ENCODE measurements at places on chromosomes 2 and 18.

- no peak for DNase-seq
Measured at GRCh38 chr18:73784853-73785252, 362.8 kb downstream of the FBXO15 start.

DNA sequence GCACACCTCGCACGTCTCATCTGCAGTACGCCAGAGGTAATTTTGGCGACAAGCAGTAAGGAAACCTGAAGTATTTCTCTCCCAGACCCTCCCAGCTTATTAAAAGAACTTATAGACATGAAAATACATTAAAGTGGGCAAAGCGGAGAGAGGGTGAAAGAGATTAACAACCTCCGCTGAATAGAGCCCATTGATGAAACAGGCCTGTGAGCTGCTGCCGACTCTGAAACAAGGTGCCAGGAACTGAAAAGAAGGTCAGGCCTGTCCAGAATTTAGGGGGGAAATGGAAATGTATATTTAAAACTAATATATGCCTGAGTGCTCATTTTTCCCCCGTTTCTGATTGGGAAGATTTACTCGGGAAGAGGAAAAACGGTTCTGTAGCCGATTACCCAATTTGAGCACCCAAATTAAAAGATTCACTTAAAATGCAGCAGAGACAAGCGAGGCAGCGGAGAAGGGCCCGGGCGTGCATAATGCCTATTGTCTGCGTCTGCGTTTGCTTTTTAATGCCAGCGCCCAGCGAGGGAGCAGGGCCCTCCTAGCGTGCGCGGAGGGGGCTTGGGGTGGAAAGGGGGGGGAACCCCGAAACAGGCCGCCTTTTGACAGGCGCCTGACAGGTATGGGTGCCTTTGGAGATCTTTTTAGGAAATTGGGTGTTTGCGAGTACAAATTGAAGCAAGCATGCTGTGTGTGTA, 316.2 kb downstream of the GBX2 start:
- no peak for DNase-seq

- DNase-seq, result no peak
Measured at GRCh38 chr18:12028040-12028628, 46.8 kb downstream of the IMPA2 start.

DNA sequence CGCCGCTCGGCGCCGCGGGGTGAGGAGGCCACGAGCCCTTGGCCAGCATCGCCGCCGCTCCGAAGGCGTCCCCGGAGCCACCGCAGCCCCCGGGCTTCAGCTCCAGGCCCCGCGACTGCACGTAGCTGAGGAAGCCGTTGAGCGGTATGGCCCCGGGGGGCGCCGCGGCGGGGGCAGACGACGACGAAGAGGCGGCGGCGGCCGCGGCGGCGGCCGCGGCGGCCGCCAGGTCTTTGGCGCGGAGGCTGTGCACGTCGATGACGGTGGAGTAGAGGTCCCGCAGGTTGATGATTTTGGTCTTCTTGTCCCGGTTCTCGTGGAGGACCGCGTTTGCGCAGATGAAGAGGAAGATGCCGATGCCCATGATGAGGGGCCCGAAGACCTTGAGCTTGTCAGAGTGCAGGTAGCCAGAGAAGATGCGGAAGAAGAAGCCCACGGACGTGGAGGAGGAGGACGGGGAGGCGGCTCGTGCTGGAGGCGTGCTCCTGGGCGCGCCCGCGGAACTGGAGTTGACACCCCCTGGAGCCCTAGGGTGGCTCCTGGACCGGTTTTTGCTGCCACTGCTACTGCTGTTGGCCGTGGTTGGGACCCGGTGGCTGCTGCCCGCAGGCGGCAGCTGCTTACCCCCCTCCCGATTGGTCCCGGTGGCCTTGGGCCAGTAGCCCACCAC, 4.0 kb downstream of the TMEM200C start:
- DNase-seq, result no peak

GRCh38 chr2:239401881-239402233, 1.0 kb upstream of the HDAC4 start:
- DNase-seq, result no peak

DNA sequence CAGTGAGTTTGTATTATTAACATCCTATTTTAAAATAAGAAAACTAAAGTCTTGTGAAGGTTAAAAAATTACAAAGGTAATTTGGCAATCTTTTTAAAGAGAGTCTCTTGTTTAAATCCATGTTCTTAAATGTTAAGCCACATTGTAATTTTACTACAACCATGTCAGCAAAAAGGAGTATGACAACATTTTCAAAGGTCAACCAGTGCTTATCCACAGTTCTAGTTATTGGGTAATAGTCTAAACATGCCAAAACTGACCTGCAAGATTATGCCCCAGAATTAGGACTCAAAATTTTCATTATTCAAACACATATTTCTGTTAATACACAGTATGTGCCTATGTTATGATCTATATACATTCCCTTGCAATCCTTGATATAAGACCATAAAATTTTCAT, 1312.6 kb upstream of the CHAC2 start:
- DNase-seq, result no peak

DNA sequence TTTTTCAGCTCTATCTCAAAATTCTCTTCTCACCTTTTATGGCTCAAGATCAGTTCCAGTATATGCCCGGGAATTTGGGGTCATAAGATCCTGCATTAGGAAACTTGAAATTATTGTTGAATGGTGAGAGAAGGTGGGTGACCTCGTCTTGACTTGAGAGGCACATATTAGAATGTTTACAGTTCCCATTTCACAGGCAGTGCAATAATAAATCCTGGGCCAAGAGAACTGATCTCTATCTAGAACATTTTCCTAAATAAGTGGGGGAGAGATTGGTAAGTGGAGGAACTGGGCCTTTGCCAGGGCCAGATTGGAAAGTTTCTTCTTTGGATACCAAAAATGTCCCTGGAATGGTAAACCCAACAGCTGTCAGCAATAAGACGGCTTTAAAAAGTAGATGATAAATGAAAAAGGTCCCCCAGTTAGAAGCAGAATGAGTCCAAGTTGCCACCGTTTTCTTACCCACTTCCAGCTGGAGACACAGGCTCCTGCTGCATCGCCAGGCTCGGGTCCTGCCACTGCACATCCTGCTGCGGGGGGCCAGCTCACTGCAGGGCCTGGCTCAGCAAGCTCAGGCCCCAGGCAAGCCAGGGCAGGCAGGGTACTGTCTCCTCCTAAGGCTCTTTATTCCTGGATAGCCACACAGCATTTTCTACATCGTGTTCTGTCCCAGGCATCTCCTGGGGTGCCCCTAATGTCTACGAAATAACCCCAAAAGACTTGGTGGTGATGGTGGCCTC, 126.4 kb upstream of the EPAS1 start:
- DNase-seq, result no peak

- DNase-seq, result no peak
Measured at GRCh38 chr2:45728458-45728942, 77.0 kb downstream of the PRKCE start.

- DNase-seq, result no peak
Measured at GRCh38 chr2:26590980-26591618, 50.1 kb downstream of the CIB4 start.

DNA sequence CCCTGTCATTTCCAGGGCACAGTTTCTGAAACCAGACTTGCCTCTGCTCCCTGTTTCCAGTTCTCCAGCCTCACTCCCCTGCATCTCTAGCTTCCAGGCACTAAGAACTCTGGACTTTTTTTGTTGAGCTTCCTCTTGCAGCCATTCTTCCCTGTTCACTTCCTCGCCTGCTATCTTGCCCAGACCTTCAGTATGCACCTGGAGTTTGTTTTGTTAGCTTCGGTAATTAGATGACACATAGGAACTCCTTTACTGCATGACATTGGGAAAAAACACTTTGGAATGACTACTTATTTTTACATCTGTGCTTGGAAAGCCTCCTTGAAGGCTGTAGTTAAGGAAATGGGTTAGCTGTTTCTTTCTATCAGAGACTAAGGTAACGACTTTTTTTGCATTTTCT, 35.2 kb downstream of the OTOF start:
- no peak for DNase-seq

GRCh38 chr2:72413716-72414115, 266.1 kb upstream of the CYP26B1 start:
- no peak for DNase-seq

DNA sequence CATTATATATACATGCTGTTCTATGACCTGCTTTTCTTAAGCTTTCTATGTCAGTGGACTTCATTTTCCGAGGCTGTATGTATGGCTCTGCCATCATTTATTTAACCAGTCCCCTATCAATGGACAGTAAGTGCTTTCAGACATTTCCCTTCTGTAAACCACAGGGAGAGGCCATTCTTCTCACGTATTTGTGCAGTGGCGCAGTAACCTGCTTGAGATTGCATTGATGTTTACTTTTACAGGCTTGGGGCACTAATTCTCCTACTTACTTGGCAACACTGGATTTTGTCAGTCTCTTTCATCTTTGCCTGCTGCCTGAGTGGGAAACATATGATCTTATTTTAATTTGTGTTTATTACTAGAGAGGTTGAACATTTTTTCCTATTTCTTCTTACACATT, 52.1 kb downstream of the BOLA3 start:
- DNase-seq, result no peak

GRCh38 chr2:175525975-175526374, 344.5 kb upstream of the ATP5MC3 start:
- DNase-seq, result no peak

GRCh38 chr2:186457908-186458307, 28.2 kb upstream of the ZC3H15 start:
- DNase-seq, result no peak

Measured in T1000 (cell line).